ENCODE measurements at places on chromosomes 2 and 18.

DNA sequence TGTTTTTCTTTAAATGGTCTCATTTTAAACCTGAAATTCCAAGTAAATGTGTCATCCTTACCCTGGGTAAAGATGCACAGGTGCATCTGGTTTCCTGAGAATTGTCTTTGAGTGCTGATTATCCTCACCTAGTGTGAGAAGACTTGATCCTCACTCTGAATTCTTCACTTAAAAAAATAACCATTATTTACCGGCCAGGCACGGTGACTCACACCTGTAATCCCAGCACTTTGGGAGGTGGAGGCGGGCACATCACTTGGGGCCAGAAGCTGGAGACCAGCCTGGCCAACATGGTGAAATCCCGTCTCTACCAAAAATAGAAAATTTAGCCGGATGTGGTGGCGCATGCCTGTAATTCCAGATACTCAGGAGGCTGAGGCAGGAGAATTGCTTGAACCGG lies 9.9 kb upstream of the WNT6 start:
- no peak for DNase-seq

DNA sequence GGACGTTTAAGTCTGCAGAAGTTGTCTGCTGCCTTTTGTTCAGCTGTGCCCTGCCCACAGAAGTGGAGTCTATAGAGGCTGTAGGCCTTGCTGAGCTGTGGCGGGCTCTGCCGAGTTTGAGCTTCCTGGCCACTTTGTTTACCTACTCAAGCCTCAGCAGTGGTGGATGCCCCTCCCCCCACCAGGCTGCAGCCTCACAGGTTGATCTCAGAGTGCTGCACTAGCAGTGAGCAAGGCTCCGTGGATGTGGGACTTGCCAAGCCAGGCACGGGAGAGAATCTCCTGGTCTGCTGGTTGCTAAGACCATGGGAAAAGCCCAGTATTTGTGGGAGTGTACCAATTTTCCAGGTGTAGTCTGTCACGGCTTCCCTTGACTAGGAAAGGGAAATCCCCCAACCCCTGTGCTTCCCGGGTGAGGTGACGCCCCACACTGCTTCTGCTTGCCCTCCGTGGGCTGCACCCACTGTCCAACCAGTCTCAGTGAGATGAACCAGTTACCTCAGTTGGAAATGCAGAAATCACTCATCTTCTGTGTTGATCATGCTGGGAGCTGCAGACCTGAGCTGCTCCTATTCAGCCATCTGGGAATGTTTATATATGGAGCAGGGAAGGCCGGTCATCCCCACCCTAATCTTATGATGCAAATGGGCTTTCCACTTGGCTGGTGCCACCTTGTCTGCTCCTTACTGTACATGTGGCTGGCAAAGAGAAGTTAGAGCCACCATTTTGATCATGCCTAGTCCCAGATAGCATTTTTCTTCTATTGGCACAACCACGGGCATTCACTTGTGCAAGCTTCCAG lies 156.9 kb upstream of the ITGA6 start:
- no peak for DNase-seq

- DNase-seq: no peak
These were observed 18.7 kb upstream of the TMBIM1 start for GRCh38 chr2:218310853-218311540.

DNA sequence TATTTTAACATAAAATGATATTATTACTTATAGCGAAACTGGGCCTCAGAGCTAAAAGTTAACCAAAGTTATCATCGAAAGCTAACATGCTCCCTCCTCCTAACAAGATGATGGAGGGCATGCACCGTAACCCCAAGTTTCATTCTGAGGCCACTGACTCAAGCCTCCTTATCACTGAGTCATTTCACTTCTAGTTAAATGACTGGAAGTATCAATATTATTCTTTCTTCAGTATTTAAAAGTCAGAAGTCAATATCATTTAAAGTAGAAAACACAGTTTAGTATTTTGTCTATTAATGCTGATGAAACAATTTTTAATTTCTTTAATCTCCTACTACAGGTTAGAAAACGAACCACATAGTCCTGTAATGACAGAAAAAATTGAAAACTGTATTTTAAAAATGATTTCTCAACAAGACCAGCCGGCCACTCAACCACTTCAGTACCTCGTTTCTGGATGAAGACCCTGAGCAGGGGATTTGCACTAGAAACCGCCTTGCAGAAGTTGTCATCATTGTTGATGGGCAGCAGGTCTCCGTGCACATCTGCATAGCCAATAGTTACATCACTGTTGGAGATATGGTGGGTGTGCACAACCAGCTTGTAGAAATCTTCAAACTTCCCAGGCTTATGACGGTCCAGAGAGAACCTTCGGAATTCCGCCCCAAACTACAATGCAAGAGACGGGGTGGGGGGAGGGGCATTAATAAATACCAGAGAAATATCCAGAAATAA lies 44.9 kb downstream of the PARD6G start:
- peak; percentile 73 for DNase-seq

DNA sequence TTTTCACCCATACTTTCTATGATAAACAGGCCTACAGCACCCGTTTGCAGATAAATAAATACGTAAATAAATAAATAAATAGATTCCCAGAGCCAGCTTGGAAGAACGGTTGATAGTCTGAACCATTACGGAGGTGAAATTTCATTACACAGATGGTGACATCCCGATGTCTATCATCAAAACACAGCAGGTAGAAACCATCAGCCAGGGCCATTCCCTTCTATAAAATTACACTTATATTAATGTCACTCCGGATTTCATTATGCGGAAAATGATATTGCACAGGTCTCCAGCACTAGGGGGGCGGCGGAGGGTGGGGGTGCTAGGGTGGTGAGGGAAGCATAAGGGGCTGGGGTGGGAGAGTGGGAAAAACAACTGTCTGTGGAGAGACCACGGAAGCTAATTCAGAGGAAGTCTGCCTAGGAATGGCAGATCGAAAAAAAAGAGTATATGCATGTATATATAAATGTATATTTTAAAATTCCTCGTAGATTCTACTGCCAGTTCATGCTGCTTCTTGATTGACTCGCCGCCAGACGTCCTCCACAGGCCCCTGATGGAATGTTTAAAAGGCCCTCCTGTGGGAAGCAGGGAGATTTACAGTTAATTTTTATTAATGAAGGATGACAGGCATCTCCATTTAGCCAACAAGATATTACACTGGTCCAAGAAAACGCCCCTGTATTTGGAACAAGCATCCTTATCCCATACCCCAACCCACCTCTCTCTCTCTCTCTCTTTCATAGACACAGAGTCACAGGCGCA lies 1906.0 kb upstream of the PIK3C3 start:
- no peak for DNase-seq

- DNase-seq: peak; percentile 95
These were observed 897 bp downstream of the NFE2L2 start for GRCh38 chr2:177263451-177264208.

DNA sequence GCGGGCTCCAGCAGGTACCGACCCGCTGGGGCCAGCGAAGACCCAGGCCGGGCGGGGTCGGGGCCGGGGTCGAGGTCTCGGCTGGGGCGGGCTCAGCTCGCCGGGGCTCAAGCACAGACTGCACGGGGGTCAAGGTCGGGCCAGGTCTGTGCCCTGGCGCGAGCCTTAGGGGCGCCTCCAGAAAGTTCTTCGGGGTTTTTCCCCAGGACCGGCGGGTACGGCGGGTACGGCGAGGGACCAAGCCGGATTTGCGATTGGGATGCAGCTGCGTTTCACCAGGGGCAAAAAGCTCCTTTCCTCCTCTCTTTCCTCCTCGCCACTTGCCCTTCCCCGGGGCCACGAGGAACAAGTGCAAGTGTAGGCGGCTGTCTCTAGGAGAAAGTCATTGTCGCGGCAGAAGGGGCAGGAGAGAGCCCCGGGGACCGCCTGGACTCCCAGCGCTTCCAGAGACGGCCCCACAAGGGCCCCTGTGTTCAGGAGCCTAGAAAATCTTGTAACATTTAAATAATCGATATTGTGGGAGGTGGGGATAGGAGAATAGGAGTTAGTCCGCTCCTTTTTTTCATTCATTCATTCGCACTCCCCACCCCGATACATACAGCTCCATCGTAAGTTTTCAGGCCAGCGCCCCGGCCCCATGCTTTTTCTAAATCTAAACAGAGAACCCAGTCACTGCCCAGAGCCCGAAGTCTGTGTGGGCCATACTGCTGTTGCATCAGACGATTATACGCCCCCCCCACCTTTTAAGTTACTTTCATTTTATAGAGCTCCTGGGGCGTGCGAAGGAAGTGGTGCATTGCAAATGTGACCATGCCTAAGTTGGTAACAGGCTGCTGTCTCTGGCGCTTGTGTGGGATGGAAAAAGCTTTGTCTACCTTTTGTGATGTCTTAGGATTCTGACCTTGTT lies 679 bp downstream of the PMAIP1 start:
- peak; percentile 77 for DNase-seq

GRCh38 chr18:63183378-63183777 lies 136.2 kb downstream of the BCL2 start:
- no peak for DNase-seq

GRCh38 chr2:167333245-167333644 lies 445.0 kb downstream of the XIRP2 start:
- no peak for DNase-seq

- DNase-seq: no peak
These were observed 8.7 kb downstream of the NPPC start for GRCh38 chr2:231917280-231918066.

Data from activated CD4-positive, alpha-beta T cell treated with anti-CD3 and anti-CD28 coated beads for 48 hours (primary cell).